Caco-2 (cell line): ENCODE measurements at places on chromosomes 16 and 17. TPM values are rescaled to one million over a fixed set of nuclear protein-coding genes. Genes with fewer than 3 reads are reported as not detected.

DNA sequence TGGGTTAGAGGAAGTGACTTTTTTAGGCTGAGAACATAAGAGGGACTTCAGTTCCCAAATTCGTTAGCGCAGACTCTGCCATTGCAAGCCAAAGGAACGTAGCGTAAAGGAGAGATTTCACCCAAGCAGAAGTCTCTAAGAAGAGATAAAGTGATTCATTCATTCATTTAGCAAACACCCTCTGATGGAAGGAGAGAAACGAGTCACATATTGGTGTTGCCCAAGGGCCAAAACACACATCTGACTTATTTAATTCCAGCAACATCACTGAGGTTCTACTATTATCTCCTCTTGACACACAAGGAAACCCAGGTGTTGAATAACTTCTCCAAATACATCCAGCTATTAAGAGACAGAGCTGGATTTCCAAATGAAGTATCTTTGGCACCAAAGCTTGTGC is 85.7 kb upstream of the CACNG3 start:
- DNase-seq = no peak

DNA sequence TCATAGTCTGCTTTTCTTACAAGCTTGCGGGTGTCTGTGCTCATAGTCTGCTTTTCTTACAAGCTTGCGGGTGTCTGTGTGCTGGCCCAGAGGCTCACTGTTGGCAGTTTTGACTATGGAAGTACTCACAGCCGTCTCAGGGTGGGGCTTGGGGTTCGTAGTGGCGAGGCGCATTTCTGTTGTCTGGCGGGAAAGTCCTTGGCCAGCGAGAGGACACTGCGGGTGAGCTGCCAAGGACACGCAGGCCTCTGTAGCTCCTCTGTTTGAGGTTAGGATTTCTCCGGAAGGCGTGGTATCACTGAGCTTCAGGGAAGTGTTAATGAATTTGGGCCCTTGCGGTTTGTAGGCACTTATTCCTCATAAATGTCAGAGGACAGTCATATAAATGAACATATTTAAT is 13.5 kb downstream of the TBCD start:
- no peak for DNase-seq

- no peak for DNase-seq
These were observed 24.8 kb upstream of the MRPS23 start for GRCh38 chr17:57874434-57875289.

DNA sequence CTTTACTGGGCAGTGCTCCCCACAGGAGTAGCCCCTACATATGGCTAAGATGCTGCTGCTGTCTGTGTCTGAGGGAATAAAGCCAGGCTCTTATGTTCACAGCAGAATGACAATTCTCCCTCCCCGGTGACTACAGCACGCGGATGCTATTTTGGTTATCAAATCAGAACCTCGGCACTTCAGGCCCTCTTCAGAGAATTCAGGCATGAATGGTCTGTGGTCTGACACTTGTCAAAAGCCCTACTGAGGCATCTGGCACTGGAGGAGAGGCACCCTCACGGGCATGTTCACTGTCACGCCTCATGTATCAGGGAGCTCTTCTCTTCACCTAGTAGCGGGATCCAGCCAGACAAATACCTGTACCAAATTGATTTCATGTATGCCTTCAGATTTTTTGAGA is 30.4 kb downstream of the KIAA0513 start:
- DNase-seq = no peak

- DNase-seq = no peak
These were observed 110.5 kb downstream of the PMP22 start for GRCh38 chr17:15154618-15155017.

- no peak for DNase-seq
These were observed 51.2 kb upstream of the DHX40 start for GRCh38 chr17:59513934-59514841.

DNA sequence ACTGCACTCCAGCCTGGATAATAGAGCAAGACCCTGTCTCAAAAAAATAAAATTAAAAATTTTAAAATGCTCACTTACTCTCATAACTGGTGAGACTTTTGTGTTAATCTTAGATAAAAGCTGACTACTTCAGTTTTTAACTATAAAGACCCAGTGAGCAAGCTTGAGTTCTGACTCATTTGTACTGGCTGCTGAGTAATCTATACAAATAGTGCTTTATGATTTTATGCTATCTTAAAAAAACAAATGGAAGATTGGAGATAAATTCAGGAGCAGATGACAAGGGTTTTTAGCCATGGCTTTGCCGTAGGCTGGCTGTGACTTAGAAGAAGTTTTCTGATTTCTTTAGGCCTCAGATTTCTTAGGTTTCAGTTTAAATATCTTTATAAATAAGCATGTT is 30.5 kb downstream of the SNTB2 start:
- DNase-seq = peak; percentile 40

- no peak for DNase-seq
These were observed 3.5 kb downstream of the SOCS1 start for GRCh38 chr16:11252482-11252931.

DNA sequence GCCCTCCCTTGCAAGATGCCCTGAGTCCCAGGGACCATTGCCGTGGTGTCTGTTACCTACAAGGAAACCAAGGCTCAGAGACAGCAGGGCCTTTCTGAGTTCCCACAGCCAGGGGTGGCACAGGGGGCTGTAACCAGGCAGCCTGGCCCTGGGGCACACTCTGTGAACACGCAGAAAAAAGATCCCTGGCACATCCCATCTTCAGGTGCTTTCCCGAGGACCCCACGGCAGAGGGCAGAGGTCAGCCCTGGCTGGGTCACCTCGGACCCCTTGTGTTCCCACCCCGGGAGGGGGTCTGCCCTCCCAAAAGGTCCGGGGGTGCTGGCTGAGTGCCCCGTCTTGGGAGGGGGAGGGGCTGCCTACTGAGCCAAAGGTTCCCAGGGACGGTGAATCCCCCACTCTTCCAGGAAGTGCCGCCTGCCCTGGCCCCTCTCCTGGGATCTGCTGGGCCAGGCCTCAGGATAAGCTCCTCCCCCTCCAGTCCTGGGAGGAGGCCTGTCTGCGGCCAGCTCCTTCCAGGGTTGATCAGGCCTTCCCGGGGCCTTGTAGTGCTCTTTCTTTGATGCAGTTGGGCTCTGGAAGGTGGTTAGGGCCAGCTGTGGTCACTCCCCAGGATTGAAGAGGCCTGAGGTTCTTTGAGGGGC is 8.1 kb downstream of the GLIS2 start:
- DNase-seq = no peak

GRCh38 chr17:30819971-30820705 is 4.4 kb downstream of the CRLF3 start:
- DNase-seq = no peak

- DNase-seq = peak; percentile 78
These were observed 75.3 kb upstream of the AMZ2 start for GRCh38 chr17:68172461-68172954.

DNA sequence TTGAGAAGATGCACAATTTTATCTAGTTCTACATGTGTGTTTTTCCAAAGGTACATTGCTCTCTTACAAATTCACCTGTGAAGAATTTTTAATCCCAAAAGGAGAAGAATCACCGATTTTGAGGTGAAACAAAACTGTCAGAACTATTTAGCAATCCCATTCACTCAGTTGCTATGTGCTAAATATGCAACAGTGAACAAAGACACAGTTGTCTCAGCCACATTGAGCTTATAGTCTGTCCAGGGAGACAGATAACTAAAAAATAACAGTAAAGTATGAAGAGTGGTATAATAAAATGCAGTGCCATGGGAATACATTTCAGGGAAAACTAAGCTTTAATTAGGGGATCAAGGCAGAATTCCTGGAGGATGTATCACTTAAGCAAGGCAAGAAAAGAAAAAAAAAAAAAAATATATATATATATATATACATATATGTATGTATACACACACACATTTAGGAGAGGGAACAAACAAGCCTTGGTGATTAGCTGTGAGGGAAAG is 110.4 kb downstream of the SPAG9 start:
- DNase-seq = no peak

DNA sequence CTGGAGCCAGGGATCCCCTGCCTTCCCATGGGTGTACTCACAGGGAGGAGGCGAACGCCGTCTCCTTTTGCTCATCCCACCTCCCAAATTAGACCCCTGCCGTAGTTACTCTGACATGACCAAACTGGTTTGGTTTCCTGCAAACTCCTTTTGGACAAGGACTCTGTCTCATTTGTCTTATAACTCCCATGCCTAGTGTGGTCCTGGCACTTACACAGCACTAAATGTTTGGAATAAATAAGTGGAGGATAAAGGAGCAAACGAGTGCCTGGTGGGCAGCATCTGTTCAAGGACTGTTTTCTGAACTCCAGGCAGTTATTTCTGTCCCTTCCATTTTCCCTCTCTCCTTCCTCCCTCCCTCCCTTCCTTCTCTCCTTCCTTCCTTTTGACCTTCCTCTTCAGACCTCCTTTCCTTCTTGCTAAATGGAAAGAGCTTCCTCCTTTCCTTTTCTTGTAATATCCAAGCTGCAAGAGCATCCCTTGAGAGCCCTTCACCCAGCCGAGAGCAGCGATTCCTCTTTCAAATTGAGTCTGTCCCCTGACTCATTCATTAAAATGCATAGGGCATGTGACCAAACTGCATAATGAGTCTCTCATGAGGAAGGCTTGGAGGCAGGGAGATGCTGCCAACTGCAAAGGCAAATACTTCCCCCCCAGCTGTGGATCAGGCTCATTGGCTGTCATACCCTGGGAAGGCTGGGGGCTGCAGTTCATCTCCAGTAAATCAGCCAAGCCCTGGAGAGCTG is 36.8 kb downstream of the CHD9 start:
- no peak for DNase-seq

ASIC2 gene
- not detected in 2 replicates for total RNA-seq

KRTAP2-3 gene
- total RNA-seq = 3.7 and 4.9 TPM in 2 replicates

C17orf78 gene
- total RNA-seq = not detected in 2 replicates

BAHCC1 gene
- 10.2 and 15.5 TPM in 2 replicates for total RNA-seq

HASPIN gene
- total RNA-seq = 9.1 and 9.5 TPM in 2 replicates

NME2 gene
- 734 and 821 TPM in 2 replicates for total RNA-seq

LPO gene
- total RNA-seq = 0.23 and 0.54 TPM in 2 replicates
